CD4-positive, alpha-beta T cell (primary cell): ENCODE measurements at places on chromosomes 4 and X.

GRCh38 chr4:113004655-113005054 lies 44.8 kb upstream of the ANK2 start:
- DNase-seq, result no peak

- no peak for DNase-seq
Measured at GRCh38 chr4:140238351-140239056, 84.5 kb upstream of the MAML3 start.

- DNase-seq, result no peak
Measured at GRCh38 chrX:101429934-101430333, 21.9 kb downstream of the HNRNPH2 start.

DNA sequence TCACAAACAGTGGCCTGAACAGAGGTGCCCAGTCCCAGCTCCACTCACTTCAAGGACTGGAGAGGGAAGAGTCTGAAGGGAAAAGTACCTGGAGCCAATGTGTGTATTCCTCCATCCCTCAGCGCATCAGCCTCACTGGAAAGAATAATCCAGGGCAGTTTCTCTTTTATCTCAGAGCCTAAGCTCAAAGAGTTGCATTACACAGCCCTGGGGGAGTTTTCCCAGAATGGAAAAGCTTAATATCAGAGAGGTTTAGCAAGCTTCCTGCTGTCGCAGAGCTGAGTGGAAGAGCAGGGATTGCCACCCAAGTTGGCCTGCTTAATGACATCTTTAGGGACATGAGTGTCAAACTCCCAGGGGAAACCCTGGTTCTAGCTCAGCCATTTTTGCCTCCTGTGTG lies 80.4 kb upstream of the MSX1 start:
- DNase-seq, result no peak

DNA sequence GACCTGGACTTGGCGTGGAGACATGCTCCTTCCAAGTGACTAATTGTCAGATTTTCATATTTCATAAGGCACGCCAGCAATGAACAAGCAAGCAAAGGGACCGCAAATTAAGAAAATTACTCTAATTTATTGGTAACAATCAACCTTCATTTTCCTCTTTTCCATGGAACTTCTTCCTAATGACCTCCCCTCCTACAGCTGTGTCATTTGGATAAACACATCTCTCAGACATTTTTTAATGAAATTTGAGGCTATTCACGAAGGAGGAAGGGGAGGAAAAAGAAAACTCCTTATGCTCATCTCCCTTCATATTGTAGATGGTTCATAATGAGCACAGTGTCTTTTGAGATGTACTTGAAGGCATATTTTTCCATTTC lies 38.6 kb upstream of the TLR3 start:
- DNase-seq, result no peak

DNA sequence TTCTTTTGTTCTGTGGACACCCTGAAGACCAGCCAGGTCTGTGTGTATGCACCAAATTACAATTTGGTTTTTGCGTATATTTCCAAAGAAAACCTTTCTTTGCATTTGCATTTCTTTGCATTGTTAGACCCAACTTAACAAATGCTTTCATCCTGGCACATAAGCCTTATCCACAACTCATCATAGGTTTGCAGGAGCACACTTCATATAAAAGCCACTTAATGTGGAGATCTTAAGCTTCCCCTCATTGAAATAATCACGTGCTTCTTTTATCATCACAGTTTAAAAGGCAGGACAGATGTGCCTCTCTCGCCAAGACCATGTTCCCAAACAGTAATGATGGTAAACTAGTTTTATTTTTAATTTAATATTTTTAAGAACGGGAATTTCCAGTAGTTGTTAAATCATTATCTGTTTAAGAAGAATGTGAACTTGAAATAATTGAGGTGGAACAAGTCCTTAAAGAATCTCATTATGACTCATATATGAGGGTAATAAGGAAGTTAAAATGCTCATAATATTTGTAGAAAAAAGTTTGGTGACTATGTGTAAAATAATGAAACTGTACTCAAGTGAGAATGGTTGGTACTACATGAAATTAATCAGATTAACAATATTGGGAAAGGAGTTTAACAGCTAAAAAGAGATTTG lies 65.5 kb downstream of the GLRA3 start:
- DNase-seq, result no peak

DNA sequence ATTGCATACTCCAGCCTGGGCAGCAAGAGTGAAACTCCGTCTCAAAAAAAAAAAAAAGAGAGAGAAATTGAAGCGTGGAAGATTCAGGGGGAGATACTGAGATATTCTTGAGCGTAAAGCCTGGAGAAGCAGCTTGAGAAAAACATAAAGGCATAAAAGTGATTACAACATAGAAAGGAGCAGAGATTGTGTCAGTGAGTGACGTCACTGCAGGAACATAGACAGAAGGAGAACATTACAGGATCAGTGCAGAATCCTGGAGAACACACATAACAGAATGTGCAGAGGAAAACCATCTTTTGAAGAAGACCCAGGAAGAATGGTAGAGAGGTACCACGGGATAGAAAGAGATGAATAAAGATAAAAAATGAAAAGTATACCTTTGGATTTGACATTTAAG lies 147.0 kb downstream of the APBB2 start:
- no peak for DNase-seq

- DNase-seq, result no peak
Measured at GRCh38 chr4:149343614-149344013, 472.0 kb downstream of the IQCM start.

- DNase-seq, result no peak
Measured at GRCh38 chr4:149987330-149988086, 90.7 kb upstream of the DCLK2 start.

- no peak for DNase-seq
Measured at GRCh38 chr4:6892909-6893202, 16.8 kb upstream of the TBC1D14 start.

GRCh38 chr4:158006990-158007389 lies 165.8 kb downstream of the GASK1B start:
- no peak for DNase-seq

DNA sequence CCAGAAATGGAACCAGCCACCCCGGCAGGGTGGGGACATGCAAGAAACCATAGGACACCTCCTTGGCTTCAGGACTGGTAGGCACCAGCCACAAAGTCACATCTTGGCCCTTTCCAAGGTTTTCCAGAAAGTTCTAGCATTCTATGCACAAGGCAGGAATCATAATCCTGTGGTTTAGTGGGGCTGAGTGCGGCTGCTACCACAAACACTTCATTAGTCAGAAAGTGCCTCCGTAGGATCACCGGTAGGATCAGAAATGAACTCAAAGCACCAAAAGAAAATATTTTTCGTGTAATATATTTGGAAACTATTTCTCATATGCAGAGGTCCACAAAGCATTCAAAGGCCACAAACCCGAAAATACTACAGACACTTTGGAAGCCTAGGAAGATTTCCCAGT lies 191.7 kb downstream of the PTTG2 start:
- no peak for DNase-seq

DNA sequence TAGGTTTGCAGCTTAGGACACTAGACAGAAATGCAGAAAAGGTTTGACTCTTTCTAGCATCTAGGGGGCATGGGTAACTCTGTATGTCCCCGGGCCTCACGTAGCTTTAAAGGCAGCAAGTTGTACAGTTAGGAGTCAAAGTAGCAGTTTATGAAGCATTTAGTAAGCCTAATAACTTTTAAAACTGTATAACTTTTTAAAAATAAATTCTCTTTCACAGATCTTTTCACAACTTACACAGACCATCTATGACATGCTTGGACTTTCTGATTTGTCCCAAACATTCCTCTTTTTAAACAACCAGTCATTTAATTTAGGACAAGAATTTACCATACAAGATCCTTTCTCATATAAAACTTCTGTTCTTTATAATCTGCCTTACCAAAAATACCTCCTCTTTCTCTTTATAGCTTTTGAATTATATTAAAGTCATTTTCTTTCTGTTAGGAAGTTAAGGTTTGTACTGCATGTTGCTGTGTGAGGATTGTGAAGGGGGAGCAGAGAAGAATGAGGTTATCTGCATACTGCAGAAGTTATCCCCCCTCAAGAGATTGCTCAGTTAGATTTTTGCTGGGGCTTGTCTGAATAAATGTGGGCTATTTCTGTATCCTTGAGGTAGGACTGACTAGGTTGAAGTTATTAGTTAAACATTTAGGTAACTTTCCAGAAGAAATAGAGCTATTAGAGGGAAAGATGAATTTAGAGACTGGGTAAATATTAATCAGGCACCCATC lies 94.3 kb downstream of the CPE start:
- no peak for DNase-seq

GRCh38 chr4:72971572-72971971 lies 97.9 kb downstream of the COX18 start:
- DNase-seq, result no peak

GRCh38 chr4:114226179-114226578 lies 246.7 kb upstream of the ARSJ start:
- DNase-seq, result no peak

GRCh38 chrX:69268611-69269010 lies 103.4 kb upstream of the PJA1 start:
- no peak for DNase-seq

DNA sequence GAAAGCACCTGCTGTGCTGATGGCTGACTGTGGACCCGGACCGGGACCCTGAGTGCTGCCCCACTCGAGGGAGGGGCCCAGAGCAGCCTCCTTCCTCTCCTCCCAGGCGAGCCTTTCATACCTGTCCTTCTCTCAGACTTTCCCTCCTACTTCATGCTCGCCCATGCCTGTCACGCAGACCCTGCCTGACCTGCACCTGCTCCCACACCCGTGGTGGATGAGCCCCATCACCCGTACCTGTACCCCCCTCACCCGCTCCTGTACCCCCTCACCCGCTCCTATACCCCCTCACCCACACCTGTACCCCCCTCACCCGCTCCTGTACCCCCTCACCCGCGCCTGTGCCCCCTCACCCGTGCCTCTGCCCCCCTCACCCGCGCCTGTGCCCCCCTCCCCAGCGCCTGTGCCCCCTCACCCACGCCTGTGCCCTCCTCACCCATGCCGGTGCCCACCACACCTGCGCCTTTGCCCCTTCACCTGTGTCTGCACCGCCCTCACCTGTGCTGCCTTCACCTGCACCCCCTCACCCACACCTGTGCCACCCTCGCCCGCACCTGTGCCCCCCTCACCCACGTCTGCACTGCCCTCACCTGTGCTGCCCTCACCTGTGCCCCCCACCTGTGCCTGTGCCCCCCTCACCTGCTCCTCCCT lies 5.8 kb downstream of the MAEA start:
- DNase-seq, result no peak

DNA sequence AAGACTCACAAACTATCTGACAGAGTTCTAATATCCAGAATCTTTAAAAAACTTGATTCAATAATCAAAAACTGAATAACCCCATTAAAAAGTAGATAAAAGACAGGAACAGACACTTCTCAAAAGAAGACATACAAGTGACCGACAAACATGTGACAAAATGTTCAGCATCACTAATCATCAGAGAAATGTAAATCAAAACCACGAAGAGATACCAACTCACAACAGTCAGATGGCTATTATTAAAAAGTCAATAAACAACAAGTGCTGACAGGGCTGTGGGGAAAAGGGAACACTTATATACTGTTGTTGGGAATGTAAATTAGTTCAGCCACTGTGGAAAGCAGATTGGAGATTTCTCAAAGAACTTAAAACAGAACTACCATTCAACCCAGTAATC lies 138.1 kb upstream of the RASGEF1B start:
- no peak for DNase-seq

DNA sequence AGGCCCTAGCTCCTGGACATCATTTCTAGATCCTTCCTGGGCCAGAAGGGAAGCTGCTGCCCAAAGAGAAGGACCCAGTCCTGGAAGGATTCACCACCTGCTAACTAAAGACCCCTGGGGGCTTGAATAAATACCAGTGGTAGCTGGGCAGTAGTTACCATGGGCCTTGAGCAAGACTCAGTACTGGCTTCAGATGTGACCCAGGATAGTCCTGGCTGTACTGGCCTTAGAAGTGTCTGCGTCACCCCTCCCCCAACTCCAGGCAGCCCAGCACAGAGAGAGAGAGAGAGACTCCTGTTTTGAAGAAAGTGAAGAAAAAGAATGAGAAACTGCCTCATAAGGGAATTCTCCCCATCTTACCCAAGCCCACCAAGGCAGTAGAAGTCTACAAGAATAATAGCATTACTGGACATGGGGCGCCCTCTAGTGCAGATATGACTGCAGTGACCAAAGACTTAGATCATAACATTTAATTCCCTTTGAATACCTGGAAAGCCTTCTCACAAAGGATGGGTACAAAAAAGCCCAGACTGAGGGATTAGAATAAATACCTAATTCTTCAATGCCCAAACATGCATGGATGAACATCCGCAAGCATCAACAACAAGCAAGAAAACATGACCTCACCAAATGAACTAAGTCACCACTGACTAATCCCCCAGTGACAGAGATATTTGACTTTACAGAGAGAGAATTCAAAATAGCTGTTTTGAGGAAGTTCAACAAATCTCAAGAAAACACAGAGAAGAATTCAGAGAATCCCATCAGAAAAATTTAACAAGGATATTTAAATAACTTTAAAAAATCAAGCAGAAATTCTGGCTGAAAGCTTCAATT lies 171.8 kb downstream of the HNRNPD start:
- DNase-seq, result peak; percentile 40

DNA sequence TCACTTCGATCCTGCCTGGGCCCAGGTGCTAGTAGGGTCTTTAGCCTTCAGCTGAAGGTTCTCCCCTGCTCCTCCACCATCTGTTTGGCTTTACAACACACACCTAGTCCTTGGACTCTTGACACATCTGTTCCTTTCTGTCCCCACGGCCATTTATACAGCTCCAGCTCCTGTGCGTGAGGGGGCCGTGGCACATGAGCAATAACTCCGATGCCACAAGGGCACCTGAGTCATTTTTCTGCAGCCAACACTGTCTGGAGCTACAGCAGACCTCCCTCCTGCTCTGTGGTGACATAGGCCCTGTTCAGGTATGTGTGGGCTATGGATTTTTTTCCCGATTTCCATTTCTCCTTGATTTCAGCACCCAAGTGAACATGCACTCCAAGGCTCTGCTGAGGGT lies 44.7 kb upstream of the BCOR start:
- DNase-seq, result no peak

- no peak for DNase-seq
Measured at GRCh38 chr4:119310826-119311225, 11.1 kb downstream of the FABP2 start.

GRCh38 chr4:109952612-109953011 lies 39.9 kb downstream of the EGF start:
- DNase-seq, result no peak

DNA sequence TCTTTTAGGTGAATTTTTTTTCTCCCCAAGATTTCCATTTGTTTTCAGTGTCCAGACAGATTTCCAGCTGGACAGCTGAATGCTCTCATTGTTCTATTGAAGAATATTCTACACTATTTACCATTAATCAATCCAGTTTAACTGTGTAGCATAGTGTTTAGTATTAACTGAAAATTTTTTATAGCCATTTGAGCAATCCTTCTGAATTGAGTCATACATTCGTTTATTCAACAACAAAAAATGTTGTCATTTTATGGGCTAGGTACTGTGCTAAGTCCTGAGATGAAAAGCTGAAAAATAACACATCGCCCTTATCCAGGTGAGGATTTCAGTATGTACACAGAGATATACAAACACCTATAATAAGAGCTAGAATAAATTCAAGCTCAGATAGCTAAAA lies 223.3 kb downstream of the COL25A1 start:
- DNase-seq, result no peak
